Left cardiac atrium (tissue), 4 donors: ENCODE measurements at places on chromosomes 6 and 20. TPM values are rescaled to one million over a fixed set of nuclear protein-coding genes. Genes with fewer than 3 reads are reported as not detected.

GRCh38 chr6:52946306-52946705 is 36.8 kb upstream of the GSTA3 start:
- DNase-seq = no peak

GRCh38 chr20:47561180-47561579 is 59.5 kb downstream of the NCOA3 start:
- no peak for DNase-seq

The CRISP3 gene
- not detected for total RNA-seq

DNA sequence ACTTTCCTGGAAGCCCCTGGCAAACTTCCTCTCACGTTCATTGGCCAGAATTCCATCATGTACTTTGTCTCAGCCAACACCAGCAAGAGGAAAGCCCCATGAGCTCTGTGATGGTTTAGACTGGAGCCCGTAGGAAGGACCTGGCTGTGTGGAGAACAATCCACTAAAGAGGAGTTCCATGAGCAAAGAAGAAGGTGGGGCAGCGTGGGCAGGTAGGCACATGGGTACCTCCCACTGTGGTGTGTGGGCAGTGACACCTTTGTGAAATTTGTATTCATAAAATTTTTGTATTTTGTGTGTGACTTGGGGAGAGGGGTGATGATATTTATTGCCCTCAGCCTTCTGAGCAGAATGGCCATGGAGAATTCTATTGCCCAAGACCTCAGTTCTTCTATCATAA is 89.5 kb upstream of the SCP2D1 start:
- no peak for DNase-seq

The CCN5 gene
- total RNA-seq = 63.6 TPM

DNA sequence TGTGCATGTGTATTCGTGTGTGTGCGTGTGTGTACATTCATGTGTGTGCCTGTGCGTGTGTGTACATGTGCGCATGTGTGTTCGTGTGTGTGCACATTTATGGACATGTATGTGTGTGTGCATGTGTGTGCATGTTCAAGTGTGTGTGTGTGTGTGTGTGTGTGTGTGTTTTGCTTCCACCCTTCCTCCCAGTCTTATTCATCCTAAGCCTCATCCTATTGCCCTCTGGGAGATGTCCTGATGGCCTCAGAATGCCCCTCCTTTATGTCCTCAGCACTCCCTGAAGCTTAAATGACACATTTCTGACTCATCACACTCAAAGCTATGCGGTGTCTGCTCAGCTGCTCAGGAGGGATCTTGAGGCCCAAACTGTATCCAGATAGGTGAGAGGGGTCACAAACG is 76.6 kb upstream of the CCDC167 start:
- no peak for DNase-seq

GRCh38 chr6:154406301-154406700 is 49.7 kb upstream of the IPCEF1 start:
- no peak for DNase-seq

GRCh38 chr6:1515280-1515679 is 94.4 kb upstream of the FOXC1 start:
- DNase-seq = no peak
